Cerebellar cortex (tissue), 1 donor: ENCODE measurements at places on chromosomes 6 and 20.
A peak's percentile ranks its signal among the peaks of the same experiment; 100 is the strongest.

GRCh38 chr6:27679308-27679963 lies 206.5 kb upstream of the ZNF184 start:
- DNase-seq = no peak

GRCh38 chr20:62787321-62787720 lies 9.0 kb upstream of the MRGBP start:
- no peak for DNase-seq

GRCh38 chr6:160831739-160832138 lies 129.7 kb downstream of the PLG start:
- DNase-seq = no peak

DNA sequence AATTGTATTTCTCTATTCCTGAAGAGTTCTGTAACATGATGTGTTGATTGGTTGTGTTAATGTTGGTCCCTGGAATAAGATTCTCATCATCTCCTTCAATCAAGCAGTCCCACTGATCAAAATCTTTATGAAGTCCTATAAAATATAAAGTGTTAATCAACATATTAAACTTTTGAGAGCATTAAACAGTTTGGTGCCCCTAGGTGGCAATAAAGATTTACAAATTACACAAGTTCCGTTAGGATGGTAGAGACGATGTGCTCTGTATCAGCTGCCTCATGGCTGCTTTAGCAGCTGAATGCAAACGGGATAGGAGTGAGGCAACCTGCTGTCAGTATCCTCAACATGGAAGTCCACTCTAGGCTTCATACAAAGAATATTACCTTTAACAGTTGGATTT lies 16.9 kb downstream of the TDRD6 start:
- peak; percentile 39 for DNase-seq

- DNase-seq = no peak
Observed at GRCh38 chr20:62768551-62769287, 27.6 kb upstream of the MRGBP start.

DNA sequence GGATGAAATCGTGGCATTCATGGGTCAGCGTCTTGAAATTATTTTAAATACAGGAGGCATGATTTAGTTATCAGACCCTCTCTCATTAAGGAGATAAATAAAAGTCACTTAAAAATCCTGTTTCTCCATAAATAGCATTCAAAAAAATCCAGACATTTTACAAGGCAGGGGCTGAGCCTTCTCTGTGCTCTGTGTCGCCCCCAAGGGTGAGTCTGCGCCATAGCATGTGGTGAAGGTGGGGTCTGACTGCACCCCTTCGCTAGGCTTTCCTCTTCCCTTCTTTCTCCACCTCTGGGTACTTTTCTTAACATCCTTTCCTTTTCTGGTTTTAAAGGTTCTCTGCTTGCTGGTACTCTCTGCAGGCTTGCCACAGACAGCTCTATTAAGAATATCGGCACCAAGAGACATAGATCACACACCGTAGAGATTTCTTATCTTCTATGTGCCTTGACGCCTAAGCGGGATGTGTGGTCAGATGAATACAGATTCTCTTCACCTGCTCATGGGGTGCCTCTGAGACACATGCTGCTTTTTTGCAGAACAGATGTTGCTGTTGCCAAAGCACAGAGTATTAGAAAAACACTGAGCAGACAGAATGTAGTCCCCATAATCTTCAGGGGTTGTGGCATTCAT lies 20.1 kb upstream of the FAM209A start:
- DNase-seq = no peak

- no peak for DNase-seq
Observed at GRCh38 chr6:52208612-52209011, 22.4 kb downstream of the IL17A start.

GRCh38 chr20:25632940-25633790 lies 9.4 kb upstream of the NANP start:
- no peak for DNase-seq

DNA sequence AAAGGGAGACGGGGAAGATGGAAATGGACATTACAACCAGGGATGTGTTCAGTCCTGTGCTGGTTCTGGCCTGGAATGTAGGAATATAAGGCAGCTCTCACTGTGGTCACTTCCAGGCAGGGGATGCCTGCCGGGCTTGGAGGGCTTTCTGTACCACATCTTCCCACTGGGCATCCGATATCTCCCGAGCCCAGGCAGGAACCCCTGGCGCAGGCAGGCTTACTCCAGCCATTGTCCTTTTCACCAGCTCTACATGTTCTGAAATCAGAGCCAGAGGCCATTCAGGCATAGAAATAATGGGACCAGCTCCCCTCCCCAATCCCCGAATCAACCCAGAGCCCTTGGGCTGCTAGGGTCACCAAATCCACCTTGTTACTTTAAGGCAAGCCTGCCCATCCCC lies 1.4 kb downstream of the MEA1 start:
- no peak for DNase-seq

GRCh38 chr20:63567386-63568169 lies 6.5 kb downstream of the HELZ2 start:
- DNase-seq = no peak

DNA sequence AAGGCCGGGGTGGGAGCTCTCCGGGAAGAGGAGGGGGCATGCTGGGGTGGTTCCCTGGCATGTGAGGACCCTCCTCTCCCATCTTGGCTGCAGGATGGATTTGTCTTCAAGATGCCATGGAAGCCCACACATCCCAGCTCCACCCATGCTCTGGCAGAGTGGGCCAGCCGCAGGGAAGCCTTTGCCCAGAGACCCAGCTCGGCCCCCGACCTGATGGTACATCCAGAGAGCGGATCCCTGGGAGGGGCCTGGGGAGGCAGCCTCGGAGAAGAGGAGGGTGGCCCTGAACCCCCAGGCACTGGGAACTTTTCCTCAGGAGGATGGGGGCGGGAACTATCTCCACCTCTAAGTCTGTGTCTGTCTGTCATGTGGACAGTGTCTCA lies 4.8 kb downstream of the CDC25B start:
- no peak for DNase-seq

DNA sequence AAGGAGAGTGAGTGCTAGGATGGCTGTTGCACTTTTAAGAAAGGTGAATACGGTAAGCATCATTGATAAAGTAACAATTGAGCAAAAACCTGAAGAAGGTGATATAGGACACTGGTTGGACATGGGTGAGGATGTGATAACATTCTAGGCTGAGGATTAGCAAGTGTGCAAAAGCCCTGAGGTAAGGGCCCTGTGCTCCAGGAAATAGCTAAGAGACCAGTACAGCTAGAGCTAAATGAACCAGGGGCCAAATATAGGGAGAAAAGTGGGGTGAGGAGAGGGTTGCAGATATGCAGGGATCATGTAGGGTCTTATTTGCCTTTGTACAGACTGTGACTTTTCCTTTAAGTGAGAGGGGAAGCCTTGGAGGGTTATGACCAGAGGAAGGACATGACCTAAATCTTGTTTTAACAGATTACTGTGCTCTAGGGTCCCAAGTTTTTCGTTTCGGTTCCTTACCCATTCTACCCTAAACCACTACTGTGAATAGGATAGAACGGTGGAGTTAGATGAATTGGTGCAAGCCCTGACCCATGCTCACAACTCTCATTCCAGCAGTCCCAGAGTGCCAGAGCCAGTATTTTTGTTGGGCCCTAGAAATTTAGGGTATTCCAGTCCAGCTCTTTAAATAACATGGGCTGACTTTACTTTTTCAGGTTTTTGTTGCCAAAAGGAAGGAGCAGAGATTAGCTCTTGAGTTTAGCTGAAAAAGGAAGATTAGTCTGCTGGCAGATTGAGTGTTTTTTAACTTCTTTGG lies 10.7 kb downstream of the MAPK14 start:
- no peak for DNase-seq

- DNase-seq = no peak
Observed at GRCh38 chr6:4672772-4673171, 103.4 kb upstream of the CDYL start.

- DNase-seq = no peak
Observed at GRCh38 chr6:117616391-117617209, 14.3 kb upstream of the GOPC start.

DNA sequence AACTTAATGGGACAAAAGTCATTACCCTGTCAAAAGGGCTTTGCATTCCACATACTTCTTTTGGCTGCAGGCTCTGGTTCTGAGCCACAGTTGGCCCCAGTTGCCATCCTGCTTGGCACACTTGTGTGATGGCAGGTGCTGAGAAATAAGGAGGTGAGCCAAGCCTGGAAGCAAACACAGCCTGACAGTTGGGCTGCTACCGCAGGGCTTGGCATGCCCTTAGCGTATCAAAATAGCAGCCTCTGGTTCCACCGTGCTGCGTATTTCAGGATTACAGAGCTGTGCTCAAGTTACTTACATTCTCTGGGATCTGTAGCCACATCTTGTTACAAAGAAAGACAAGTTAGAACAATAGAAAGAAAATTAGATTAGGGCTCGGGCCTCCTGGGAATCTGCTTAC lies 11.1 kb downstream of the MTHFD1L start:
- DNase-seq = peak; percentile 98

- no peak for DNase-seq
Observed at GRCh38 chr6:43683708-43684455, 3.7 kb downstream of the MRPS18A start.

- no peak for DNase-seq
Observed at GRCh38 chr20:58576603-58576970, 61.4 kb upstream of the APCDD1L start.

DNA sequence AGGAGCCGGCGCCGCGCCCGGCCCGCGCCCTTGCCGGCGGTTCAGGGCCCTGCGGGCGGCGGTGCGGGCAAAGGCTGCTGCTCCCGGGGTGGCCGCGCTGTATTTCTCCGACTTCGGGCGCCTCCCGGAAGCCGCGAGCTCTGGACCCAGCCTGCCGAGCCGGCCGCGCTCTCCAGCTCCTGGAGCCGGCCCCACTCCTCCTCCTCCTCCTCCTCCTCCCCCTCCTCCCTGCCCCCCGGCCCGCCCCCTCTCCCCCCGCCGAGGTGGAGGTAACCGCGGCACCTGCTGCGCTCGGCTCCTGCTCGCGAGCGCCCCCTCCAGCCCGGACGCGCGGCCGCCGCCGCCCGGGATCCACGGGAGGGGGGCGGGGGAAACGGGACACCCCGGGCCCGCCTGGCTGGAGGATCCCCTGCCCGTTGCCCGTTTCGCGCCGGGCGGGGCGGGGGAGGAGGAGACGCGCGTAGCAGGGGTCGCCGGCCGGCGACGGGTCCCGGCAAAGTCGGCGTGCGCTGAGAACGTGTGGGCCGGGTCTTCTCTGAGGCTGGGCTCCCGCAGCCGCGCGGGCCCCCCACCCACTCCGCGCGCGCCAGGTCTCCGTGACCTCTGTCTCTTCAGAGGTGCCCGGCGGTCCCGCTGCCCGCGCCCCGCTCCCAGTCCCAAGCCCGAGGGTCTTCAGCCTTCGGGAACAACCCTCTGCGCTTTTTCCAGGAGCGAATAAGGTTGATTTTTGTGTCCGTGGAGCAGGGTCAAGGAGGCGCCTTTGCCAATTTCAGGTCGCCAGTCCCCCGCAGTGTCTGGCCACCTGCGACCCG lies at the start of gene SLC22A23:
Gene SLC22A23, minus strand, starts transcription at position 153 of the 812 bp plus-strand sequence. CDS start 491 bp downstream, outside the sequence.
- peak; percentile 65 for DNase-seq

DNA sequence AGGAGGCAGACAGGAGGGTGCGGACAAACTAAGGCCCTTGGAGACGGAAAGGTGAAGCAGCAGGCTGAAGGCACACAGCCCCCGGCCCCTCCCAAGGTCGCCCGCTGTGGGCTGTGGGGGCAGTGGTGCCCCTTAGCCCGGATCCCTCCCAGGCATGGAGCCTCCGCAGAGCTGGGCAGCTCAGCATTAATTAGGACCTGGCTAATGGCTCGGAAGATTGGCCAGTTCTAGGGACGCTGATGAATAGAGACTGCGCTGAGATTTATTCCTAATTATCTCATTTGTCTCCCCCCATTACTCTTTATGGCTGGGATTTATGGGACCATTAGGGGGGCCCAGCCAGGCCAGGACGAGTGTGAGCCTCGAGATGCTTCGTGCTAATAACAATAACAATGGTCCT lies 20.4 kb downstream of the MDFI start:
- DNase-seq = no peak

GRCh38 chr6:34131326-34132290 lies 14.3 kb downstream of the GRM4 start:
- peak; percentile 68 for DNase-seq

GRCh38 chr6:125004198-125004597 lies 42.0 kb downstream of the RNF217 start:
- no peak for DNase-seq

DNA sequence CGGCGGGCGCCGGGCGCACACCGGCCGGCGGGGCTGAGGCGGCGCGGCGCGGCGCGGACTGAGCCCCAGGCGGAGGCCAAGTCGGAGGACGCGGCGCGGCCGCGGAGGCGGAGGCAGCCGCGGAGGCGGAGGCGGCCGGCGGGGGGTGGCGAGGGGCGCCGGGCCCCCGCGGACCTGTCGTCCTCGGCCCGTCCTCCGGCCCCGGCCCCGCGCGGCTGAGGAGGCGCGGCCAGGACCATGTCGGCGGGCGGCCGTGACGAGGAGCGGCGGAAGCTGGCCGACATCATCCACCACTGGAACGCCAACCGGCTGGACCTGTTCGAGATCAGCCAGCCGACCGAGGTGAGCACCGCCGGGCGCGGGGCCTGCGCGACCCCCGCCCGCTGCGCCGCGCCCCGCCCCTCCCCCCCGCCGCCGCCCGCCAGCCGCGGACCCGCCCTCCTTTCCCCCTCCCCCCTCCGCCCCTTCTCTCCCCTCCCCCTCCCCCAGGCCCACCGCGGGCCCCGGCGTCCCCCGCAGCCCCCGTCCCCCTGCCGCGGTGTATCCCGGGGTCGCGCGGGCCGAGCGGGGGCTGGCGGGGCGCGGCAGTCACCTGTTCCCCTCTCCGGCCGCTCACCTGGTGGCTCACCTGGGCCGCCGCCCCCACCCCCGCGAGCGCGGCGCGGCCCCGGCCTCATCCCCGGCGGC lies at the start of gene AFDN:
Gene AFDN, plus strand, starts transcription at position 16 of the 687 bp plus-strand sequence. Its CDS starts 222 bp downstream, at position 238.
- DNase-seq = no peak

DNA sequence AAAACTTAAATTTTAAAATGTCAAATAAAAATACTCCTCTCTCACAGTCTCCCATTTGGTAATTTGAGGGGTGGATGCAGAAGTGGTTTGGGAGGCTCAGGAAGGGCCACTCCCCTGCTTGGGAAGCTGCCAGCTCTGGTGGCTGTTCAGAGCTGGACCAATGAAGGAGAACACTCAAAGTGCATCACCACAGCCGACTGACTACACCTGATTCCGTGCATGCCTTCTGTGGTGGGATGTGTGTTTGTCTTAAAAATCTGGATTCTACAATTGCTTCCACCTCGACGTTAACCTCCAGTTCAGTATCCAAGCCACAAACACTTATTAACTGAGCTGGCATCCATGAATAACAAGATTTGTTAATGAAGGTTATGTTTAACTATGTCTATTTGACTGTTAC lies 137.3 kb downstream of the FOXC1 start:
- DNase-seq = no peak

- no peak for DNase-seq
Observed at GRCh38 chr6:168171673-168172353, 92.8 kb upstream of the FRMD1 start.

DNA sequence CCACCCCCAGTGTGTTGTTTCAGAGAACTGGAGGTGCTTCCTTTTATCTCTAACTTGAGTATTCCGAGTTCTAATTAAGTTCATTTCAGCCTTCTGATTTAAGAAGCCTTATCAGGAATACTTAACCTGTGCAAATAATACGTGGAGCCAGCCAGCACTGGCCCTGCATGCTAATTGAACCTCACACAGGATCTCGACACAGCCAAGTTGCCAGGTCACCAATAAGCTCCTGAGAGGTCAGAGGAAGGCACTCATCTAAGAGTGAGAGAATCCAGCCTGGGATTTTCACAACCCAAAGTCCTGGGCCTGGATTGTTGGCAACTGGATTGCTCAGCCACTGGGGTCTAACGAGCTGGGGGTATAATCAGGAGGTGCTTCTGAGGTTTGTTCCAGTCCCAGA lies 157.7 kb upstream of the LRFN2 start:
- DNase-seq = no peak

- DNase-seq = no peak
Observed at GRCh38 chr6:137873273-137873762, 6.3 kb downstream of the TNFAIP3 start.
